T-helper 2 cell (primary cell): ENCODE measurements at places on chromosomes 12 and 14.

GRCh38 chr14:55512421-55512820 is 67.6 kb upstream of the KTN1 start:
- DNase-seq: no peak

DNA sequence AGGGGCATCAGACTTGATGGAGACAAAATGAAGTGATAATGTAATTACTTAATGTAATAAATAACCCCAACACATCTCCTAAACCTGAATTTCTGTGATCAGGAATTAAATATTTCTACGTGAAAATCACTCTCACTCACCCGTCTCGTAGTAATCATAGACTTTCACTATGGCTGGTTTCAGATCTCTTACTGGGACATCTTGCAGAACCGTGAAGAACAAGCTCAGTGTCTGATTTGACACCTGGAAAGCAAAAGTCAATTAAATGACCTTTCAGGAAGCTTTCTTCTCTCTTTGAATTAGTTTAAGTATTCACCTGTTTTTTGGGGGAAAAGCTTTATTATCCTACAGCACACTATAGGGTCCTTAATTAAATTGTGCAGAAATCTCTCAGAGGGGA is 47.1 kb downstream of the A2M start:
- no peak for DNase-seq

GRCh38 chr14:22428700-22429291 is 160.2 kb downstream of the DAD1 start:
- no peak for DNase-seq

GRCh38 chr12:119673634-119674033 is 5.7 kb downstream of the PRKAB1 start:
- no peak for DNase-seq

- no peak for DNase-seq
Observed at GRCh38 chr12:45355730-45356129, 139.8 kb downstream of the ANO6 start.

DNA sequence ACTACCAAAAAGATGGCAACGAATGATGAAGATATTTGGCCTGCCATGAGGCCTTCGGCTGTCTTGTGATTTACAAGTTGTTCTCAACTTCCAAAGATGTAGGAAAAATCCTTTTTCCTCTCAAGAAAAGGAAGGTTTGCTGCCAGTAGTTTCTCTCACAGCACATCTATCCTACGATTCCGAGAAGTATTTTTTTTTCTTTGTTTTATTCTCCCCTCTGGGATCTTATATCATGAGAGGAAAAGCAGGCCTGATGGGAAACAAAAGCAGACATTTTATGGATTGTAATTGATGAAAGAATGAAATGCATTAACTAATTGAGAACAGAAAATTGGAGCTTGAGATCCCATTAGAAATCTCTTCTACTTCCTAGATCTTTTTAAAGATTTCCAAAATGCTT is 1197.9 kb upstream of the SEL1L start:
- no peak for DNase-seq

- DNase-seq: peak; percentile 23
Observed at GRCh38 chr12:121494093-121494787, 86.6 kb downstream of the KDM2B start.

- no peak for DNase-seq
Observed at GRCh38 chr12:98402091-98402490, 113.3 kb upstream of the TMPO start.

DNA sequence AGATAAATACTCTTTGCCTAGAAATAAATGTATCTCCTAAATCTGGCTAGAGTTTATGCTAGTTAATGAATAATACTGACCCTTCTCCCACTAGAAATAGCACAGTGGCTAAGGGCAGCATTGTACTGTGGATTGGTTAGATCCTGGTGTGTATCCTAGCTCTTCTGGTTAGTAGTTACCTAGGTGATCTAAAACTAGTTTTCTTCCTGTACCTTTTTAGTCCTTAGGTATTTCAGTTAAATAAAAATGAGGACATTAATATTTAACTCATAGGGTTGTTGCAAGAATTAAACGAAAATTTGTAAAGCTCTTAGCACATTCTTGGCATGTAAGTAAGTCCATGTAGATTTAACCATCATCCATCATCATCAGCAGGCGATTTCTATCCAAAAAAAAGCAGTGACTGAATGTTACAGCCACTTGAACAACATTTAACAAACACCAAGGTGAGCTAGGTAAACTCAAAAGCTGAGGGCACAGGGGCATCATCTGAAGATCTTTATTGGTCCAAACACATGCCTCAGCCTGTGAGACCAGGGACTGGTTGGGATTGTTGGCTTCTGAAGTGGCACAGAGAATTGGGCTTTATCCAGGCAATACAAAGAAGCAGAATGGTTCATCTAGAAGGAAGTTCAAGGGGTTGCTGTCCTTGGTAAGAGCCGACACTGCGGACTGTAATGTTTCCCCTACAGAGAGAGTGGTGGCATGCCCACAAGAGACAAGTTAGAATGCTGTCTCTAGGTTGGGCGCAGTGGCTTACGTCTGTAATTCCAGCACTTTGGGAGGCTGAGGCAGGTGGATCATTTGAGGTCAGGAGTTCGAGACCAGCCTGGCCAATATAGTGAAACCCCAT is 100.8 kb downstream of the GAS2L3 start:
- no peak for DNase-seq

DNA sequence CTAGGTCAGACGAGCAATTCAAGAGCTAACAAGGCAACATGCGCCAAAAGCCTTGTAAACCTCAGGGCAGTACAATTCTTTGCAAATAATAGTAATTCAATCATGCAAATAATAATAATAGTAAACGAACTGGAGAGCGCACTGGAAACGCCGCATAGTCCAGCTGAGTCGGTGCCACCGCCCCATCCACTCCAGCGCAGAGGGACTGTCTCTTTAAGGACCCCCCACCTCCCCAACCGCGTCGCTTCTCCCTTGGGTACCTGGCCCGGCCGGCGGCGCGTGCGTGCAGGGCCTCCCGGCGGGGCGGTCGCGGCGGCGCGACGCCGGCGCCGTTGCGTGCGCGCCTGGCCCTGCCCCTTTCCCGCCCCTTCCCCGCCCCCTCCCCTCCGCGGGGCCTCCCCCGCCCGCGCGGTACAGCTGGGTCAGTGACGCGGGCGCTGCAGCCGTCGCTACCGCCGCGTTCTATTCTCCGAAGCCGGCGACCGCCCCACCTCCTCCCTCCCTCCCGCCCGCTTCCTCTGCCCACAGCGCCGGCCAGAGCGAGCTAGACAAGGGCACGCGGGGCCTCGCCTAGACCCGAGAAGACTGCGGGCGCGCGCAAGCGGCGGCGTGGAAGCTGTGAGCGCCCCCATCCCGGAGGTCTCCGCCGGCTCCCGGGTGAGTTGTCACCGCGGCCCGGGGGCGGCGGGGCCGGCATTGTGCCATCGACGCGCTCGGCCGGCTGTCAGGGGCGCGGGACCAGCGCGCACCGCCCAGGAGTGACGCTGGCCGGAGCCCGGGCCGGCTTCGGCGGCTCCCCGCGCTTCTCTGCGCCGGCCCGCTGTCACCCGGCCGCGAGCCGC is at the start of gene SUSD6:
SUSD6 (plus strand) TSS at position 425 of the 842 bp plus-strand sequence. CDS start 46,997 bp downstream, outside the sequence.
- peak; percentile 82 for DNase-seq

DNA sequence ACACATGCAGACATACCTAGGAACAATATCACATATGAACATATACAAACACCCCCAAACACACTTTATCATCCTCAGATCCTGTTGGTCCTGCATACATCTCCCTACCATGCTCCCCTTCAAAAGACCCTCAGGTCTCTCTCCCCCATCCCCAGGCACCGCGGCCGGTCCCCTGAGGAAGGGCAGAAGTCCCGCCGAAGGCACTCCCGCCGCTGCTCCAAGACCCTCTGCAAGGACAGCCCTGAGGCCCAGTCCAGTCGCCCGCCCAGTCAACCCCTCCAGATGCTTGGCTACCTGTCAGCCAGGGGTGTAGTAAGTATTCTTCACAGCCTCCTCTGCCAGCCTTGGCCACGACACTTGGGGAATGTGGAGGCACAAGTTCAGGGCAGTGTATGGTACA is 48.2 kb upstream of the HSPB8 start:
- no peak for DNase-seq

DNA sequence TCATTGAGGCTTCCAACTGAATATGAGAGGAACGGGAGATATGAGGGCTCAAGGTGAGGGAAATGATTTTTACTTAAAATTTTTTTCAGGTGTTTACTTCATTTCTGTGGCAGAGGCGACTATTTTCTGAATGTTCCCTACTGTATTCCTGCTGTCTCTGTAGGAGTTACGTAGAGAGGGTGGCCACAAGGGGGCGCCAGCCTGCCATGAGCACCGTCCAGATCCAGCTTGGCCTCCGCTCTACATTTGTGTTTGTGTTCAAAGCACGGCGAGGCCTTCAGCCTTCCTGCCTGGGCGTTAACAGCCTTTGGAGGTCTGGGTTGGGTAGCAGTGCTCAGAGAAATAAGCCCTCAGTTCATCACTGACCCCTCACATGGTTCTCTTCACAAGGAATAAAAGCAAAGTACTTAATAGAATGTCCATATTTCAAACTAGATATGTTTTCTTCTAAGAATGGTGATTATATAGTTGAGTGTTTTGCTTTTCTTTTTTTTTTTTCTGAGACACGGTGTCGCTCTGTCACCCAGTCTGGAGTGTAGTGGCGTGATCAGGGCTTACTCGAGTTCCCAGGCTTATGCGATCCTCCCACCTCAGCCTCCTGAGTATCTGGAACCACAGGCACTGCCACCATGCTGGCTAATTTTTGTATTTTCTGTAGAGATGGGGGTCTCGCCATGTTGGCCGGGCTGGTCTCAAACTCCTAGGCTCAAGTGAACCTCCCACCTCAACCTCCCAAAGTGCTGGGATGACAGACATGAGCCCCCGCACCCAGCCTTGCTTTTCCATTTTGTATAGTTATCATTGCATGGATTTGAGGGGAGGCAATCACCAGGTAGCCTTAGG is 22.3 kb downstream of the CKB start:
- peak; percentile 73 for DNase-seq

- no peak for DNase-seq
Observed at GRCh38 chr12:19841451-19841850, 402.2 kb downstream of the AEBP2 start.
